ENCODE measurements at places on chromosomes 2 and 18.
A peak's percentile ranks its signal among the peaks of the same experiment; 100 is the strongest.

DNA sequence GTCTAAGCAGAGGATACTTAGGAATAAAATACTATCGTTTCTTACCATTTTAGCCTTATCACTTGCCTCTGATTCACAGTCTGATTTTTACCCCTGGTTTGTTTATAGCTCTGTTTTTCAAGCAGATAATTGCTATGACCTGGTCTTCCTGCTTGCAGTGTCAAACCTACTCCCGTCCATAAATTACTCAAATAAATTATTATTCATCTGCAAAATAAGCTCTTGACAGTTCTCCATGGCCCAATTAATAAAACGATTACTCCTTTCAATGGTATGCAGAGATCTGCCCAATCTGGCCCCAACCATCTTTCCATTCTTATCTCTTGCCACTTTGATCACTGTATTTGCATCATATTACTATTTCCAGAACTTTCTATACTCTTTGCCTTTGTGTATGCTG is 354.0 kb downstream of the CCDC85A start:
- no peak for DNase-seq

DNA sequence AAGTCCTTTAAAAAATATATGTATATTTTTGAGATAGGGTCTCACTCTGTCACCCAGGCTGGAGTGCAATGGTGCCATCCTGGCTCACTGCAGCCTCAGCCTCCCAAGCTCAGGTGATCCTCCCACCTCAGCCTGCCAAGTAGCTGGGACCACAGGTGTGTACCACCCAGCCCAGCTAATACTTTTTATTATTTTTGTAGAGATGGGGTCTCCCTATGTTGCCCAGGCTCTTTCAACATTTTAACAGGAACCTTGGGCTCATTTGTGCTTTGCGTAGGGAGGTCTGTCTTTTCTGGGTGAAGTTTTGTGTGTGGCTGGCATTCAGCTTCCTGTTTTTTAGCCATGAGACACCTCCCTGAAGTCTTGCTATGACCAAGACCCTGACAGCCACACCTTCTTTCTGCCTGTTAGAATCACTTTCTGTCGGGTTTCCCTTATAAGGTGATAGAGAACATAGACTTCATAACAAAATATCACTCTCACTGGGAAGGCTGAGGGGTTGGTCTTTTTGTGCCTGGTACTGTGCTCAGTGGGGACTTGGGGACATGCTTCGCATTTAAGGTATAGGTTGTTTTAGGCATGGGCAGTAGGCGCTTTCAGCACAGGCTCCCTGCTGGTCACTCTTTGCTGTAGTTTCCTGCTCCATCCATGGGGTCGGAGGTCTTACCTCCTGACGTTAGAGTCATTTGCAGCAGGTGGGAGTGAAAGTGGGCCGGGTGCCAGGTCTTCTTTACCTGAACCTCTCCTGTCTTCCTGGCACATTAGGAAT is 3.4 kb downstream of the RAB31 start:
- DNase-seq: no peak

GRCh38 chr18:22838639-22839277 is 94.4 kb upstream of the RBBP8 start:
- DNase-seq: no peak

DNA sequence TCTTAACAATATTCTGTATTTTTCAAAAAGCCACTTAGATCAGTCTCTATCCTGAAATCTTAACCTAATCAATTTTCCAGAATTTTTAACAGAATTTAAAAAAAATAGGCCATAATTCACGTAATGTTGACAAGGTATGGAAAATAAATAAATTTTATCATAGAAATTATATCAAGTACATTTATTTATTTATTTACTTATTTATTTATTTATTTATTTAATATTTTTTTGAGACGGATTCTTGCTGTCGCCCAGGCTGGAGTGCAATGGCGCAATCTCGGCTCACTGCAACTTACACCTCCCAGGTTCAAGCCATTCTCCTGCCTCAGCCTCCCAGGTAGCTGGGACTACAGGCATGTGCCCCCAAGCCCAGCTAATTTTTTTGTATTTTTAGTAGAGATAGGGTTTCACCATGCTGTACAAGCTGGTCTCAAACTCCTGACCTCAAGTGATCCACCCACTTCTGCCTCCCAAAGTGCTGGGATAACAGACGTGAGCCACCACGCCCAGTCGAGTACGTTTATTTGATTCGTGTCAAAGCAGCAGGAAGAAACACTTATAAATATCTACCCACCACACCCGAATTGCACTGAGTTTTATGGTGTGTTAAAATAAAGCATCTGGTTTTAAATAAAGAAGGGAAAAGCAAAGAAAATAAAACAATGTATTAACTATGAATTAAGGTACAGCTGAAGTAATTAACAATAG is 60.1 kb downstream of the DSC3 start:
- no peak for DNase-seq

DNA sequence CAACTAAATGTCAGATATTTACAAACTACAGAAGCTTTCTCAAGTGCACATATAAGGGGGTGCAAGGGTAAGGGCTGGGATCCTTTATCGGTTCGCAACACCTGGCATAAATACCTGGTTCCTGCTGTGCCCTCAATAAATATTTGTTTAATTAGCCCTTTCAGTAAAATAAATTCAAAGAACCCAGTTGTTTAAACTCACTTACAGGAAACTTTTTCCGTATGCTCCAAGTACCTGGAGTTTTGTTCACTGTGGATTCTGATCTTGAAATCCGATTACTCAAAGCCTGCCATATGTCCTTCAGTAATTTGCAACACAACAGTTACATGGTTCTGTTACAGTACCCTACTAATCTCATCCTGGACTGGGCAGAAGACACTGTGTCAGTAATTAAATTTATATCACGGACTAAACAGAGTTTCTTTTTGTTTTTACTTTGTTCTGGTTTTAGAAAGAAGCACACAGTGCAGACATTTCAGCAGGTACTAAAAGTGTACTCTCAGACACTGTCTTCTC is 36.9 kb downstream of the TBC1D8 start:
- DNase-seq: no peak

GRCh38 chr2:133943108-133943507 is 310.8 kb upstream of the MGAT5 start:
- no peak for DNase-seq

GRCh38 chr2:12057436-12058166 is 311.2 kb downstream of the LPIN1 start:
- DNase-seq: peak; percentile 11

Measured in iPS-NIHi11 (cell line).